Activated CD4-positive, CD25-positive, alpha-beta regulatory T cell treated with anti-CD3 and anti-CD28 coated beads, Interleukin-2, amount 50 U/mL, for 72 hours (primary cell): ENCODE measurements at places on chromosomes 1 and 21.

DNA sequence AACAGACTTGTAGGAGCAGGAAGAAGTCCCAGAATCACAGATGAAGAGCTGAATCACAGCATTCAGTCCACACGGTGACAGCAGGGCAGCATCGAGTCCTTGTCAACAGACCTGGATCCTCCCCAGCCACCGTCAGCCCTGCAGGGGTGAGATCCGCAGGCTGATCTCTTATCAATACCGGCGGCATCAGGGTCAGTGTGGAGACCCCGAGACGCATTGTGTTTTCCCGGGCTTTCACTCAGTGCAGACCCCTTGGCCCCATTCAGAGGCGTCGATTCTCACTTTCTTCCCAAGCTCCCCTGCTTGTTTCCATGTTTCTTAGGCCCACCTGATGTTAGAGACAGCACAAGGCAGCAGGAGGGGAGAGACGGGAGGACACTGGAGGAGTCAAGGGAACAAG is 609.6 kb downstream of the PTPRU start:
- no peak for DNase-seq

DNA sequence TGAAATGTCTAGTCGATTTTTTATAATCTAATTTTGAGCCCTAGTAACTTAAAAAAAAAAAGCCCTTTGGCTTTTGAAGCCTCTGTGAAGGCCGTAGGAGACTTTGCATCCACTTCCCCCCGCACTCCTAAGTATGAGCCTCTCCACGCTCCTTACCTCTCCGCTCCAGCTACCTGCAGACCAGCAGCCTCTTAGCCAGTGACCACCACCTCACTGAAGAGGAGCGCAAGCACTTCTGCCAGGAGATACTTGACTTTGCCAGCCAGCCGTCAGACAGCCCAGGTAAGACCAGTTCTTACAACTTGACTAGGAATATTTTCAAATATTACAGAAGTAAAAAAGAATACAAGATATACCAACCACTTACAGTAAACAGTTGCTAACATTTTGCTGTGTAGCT is 27.4 kb upstream of the PWP2 start:
- DNase-seq, result no peak

GRCh38 chr1:8200317-8201115 is 117.4 kb upstream of the SLC45A1 start:
- DNase-seq, result no peak

DNA sequence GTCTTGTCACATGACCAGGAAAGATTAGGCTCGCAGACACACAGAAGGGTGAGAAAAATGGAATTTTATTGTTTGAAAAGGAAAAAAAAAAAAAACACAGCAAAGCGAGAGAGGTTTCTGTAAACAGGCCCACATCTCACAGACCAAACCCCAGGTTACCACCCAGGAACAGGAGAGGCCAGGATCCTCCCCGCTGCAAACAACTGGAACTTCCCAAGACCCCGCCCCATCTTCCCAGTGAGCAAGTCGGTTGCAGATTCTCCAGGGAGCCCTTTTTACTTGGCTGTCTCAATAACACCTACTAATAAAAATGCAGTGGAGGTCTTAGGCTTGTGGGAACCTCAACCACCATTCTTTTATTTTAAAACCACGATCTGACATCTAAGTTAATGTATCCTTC is 84.7 kb upstream of the ETS2 start:
- DNase-seq, result no peak

GRCh38 chr1:226786550-226786949 is 47.5 kb upstream of the ITPKB start:
- DNase-seq, result no peak

DNA sequence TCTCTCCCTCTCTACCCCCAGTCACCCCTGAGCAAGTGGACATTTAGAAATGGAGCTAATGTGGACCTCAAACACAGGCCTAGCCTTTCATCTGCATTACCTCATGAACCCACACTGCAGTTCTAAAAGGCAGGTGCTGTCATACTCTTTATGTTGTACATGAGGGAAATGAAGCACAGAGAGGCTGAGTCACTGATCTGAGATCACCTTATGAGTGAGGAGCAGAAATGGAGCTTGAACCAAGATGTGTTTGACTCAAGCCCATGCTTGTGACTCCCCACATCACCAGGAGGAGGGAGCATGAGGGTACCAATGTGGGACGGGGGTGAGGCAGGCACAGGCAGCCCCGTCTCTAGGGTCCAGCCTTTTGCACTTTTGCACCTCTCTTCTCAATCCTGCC is 702.8 kb downstream of the PTPRU start:
- no peak for DNase-seq

DNA sequence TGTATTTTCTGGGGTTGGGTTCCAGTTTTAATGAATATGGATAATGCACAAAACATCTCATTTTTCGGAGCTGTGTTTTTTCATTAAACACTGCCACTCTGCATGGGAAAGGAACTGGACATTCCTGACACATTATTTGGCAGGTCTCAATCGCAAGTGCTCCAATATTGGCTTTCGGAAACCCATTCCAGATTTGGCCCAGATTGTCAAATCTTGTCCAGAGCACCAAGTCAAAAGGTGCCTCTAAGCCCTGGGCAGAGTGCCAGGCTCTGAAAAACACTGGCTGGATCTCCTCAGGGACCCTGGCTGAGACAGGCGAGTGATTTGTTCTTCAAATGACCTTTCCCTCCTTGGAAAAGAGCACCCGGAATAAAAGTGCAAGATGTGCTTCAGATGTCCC is 68.4 kb upstream of the MRPS6 start:
- no peak for DNase-seq

- no peak for DNase-seq
Measured at GRCh38 chr1:173202424-173203145, 4.5 kb downstream of the TNFSF4 start.

GRCh38 chr1:86765073-86765472 is 60.7 kb downstream of the SH3GLB1 start:
- no peak for DNase-seq
